ENCODE measurements at places on chromosomes 4 and X. TPM values are rescaled to one million over a fixed set of nuclear protein-coding genes. Genes with fewer than 3 reads are reported as not detected.
A peak's percentile ranks its signal among the peaks of the same experiment; 100 is the strongest.

GRCh38 chrX:136221851-136222513 is 29.2 kb downstream of the MAP7D3 start:
- no peak overlapping the region for H3K4me3 ChIP-seq
- peaks cover 65% of the 10 kb centered on the region for H3K36me3 ChIP-seq

DNA sequence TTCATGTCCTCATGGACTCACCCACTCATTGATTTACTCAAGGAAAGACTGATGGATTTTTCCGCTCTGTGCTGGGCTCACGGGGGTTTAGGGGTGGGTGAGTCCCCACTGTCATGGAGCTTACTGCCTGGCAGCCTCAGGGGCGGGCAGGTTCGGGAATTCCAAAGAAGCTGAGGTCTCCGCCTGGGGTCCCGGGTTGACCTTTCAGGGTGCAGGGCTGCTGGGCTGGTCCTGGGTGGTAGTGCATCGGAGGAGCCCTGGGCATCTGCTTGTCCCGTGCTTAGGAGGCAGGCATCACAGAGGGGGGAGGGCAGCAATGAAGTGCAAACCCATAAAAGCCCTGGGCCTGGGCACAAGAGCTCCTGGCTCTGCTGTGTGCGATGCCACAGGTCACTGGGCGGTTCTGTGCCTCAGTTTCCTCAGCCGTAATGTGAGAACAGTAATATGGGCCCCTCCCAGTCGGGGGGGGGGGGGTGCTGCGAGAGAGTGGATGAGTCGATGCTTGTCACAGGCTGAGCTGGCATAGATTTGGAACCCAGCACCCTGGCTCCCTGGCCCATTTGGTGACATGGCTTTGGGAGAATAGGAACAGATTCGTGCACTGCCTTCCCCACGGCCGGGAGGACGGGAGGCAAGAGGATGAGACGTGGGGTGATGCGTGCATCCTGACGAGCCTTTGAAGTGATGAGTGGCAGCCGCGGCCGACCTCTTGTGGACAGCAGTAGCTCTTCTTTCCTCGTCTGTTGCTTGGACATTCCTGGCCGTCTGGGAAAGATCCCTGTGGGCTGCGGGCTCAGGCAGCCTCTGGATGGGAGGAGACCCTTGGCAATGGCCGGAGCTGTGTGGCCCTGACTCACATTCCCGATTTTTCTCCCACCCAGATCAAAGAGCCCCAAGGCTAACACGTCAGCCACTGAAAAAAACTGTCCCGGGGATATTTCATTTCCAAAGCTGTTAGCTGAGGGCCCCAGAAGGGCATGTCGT is 42.0 kb downstream of the PSAPL1 start:
- H3K36me3 ChIP-seq = no peaks in the 10 kb centered on the region
- H3K27ac ChIP-seq = no peak overlapping the region
- no peak overlapping the region for H3K4me3 ChIP-seq
- no peak for DNase-seq
- no peaks in the 10 kb centered on the region for H3K27me3 ChIP-seq
- H3K4me1 ChIP-seq = no peaks in the 10 kb centered on the region

GRCh38 chr4:19694812-19695211 is 556.9 kb upstream of the SLIT2 start:
- H3K4me1 ChIP-seq = peaks cover 8% of the 10 kb centered on the region
- no peak overlapping the region for H3K27ac ChIP-seq
- no peak for DNase-seq

DNA sequence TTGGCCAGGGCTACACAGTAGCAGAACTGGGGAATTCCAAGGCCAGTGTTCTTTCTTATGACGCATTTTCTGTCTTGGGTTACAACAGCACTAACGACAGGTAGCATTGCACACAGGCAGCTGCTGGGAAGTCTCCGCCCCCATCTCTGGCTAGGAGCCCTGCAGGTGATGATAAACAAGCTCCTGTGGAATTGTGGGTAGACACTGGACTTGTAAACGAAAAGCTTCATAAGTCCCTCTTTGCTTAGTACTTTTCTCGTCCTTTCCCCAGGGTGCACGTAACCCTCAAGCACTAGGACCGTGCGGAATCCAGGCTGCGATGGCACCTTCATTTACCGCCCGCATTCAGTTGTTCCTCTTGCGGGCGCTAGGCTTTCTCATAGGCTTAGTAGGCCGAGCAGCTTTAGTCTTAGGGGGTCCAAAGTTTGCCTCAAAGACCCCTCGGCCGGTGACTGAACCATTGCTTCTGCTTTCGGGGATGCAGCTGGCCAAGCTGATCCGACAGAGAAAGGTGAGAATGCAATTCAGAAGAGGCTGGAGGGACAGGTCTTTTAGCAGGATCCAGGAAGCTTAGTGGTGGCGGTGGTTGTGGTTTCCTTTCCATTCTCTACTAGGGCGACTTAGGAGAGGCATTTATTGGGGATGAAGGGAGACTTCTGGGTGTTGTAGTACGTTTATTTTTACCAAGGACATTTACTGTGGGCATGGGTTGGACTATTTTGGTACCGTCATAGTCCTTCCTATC is at the start of gene FAAH2:
Gene FAAH2, plus strand, starts transcription at position 200 of the 745 bp plus-strand sequence. Its CDS starts 120 bp downstream, at position 320.
- H3K4me3 ChIP-seq = peak within 1 kb of the TSS; percentile 75
- no peaks in the 10 kb centered on the region for H3K36me3 ChIP-seq
- DNase-seq = peak; percentile 15
- H3K27ac ChIP-seq = peak within 1 kb of the TSS; percentile 30
- no peaks in the 10 kb centered on the region for H3K27me3 ChIP-seq

GRCh38 chr4:159204566-159204965 is 101.7 kb downstream of the RAPGEF2 start:
- H3K27me3 ChIP-seq = no peaks in the 10 kb centered on the region
- peaks cover 22% of the 10 kb centered on the region for H3K4me1 ChIP-seq
- DNase-seq = no peak
- no peak overlapping the region for H3K4me3 ChIP-seq
- H3K36me3 ChIP-seq = no peaks in the 10 kb centered on the region

DNA sequence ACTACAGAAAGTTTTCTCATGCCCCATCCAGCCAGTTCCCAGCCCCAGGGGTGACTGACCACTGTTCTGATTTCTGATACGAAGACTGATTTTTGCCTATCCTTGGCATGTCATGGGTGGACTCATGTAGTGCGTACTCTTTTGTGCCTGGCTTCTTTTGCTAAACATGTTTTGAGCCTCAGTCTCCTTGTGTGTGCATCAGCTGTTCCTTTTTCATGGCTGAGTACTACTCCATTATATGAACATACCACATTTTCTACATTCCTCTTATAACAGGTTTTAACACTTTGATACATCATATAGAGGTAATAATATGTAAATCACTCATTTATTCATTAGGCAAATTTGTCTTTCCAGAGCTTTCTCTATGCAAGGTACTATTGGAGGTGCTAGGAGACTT is 126.7 kb downstream of the ANAPC4 start:
- no peak for DNase-seq
- no peak overlapping the region for H3K4me3 ChIP-seq
- no peaks in the 10 kb centered on the region for H3K4me1 ChIP-seq

DNA sequence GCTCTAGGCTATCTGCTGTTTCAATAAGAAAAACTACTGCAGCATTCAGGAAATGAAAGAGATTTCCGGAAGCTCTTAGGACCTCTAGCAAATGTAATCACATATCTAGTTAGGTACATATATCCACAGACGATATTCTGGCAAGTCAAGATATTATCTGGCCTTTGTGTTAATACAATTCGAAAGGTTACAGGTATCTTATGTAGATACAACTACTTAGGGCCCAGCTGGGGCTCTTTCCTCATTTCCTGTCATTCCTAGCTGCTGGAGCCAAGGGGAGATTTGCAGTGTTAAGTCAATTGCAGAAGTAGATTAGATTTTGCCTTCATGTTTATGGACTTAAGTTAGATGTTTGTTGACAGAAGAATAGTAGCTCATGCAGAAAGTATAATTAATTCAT is 299.5 kb downstream of the ARHGAP24 start:
- no peaks in the 10 kb centered on the region for H3K27me3 ChIP-seq
- no peak overlapping the region for H3K4me3 ChIP-seq
- H3K27ac ChIP-seq = no peak overlapping the region
- DNase-seq = no peak
- peaks cover 2% of the 10 kb centered on the region for H3K36me3 ChIP-seq
- peaks cover 43% of the 10 kb centered on the region for H3K4me1 ChIP-seq

DNA sequence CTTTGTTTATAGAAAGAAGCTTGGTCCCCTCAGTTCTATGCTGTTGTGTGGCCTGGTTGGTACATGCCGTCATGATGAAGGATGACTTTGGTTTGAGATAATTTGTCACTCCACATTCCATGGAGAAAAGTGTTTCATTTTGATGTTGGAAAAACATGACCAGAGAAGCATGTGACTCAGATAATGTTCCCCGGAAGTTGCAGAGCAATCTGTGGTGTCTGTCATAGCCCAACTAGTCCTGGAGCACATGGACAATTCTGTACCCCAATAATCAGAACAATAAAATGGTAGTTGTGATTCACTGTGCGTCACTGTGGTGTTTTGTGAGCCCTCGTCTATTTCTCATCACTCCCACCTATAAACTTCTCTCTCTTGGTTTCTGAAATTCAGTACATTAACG is 85.1 kb downstream of the PDK3 start:
- DNase-seq = no peak
- H3K4me3 ChIP-seq = no peak overlapping the region
- H3K27ac ChIP-seq = no peak overlapping the region

GRCh38 chr4:10500776-10501175 is 43.5 kb upstream of the ZNF518B start:
- H3K27me3 ChIP-seq = no peaks in the 10 kb centered on the region
- no peak overlapping the region for H3K4me3 ChIP-seq
- no peaks in the 10 kb centered on the region for H3K36me3 ChIP-seq
- no peaks in the 10 kb centered on the region for H3K4me1 ChIP-seq

DNA sequence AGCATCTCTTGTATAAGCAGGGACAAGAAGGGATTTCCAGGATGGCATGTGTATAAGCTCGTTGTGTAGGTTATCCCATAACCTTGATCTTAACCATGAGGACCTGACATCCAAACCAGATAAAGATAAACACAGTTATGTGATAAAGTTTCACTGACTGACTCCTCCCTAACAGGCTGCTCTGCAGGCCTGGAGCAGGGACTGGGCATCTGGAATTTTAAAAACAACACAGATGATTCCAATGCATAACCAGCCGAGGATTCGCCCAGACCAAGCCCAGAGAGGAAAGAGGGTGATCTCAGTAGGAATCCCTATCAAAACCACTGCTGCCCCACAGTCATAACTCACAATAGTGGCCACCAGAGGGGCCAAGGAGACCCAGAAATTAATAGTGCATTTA is 22.7 kb downstream of the KLF3 start:
- H3K36me3 ChIP-seq = peaks cover 77% of the 10 kb centered on the region
- H3K4me3 ChIP-seq = no peak overlapping the region
- no peak overlapping the region for H3K27ac ChIP-seq

DNA sequence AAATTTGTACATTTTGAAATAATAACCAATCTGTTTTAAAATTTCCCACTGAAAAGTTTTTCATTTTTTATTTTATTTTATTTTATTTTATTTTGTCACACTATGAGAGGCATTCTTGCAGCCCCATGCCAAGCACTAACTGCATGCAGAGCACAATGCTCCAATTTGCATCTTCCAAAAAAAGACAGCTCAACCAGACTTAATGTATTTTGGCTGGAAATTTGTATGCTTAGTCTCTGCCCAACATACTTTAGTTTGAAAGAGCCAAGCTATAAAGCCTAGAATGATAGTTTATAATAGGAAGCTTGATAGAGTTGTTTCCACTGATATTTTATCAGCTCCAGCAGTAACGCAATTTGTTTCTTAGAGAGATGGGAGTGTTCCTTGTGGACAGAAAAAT is 235.5 kb downstream of the GALNTL6 start:
- no peaks in the 10 kb centered on the region for H3K4me1 ChIP-seq
- no peaks in the 10 kb centered on the region for H3K36me3 ChIP-seq
- H3K27me3 ChIP-seq = no peaks in the 10 kb centered on the region
- no peak for DNase-seq

DNA sequence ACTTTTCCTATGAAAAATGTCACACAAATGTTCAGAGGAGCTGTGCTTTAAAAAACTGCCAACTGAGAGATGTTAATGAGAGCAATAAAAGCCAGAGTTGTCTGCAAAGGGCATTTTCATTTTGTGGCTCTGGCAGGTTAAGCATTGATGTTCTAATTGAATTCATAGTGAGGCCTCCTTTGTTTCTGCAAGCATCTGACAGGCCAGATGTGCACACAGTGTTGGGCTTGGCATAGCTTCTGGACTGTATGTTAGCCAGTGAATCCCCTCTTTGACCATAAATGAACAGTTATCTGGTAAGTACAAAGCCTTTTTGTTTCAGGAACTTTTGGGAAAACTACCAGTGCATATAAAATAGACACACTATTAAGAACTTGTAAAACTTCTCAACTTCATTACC is 81.9 kb downstream of the JADE3 start:
- H3K4me1 ChIP-seq = peaks cover 4% of the 10 kb centered on the region
- no peaks in the 10 kb centered on the region for H3K27me3 ChIP-seq
- H3K27ac ChIP-seq = no peak overlapping the region
- DNase-seq = no peak
- H3K4me3 ChIP-seq = no peak overlapping the region

GRCh38 chr4:188282471-188283232 is 143.4 kb downstream of the TRIML1 start:
- H3K27me3 ChIP-seq = no peaks in the 10 kb centered on the region
- no peak for DNase-seq
- H3K4me3 ChIP-seq = no peak overlapping the region
- no peaks in the 10 kb centered on the region for H3K36me3 ChIP-seq
- no peaks in the 10 kb centered on the region for H3K4me1 ChIP-seq
- H3K27ac ChIP-seq = no peak overlapping the region

GRCh38 chr4:23333946-23334878 is 555.6 kb downstream of the PPARGC1A start:
- no peaks in the 10 kb centered on the region for H3K4me1 ChIP-seq
- no peak overlapping the region for H3K27ac ChIP-seq
- H3K27me3 ChIP-seq = no peaks in the 10 kb centered on the region
- no peak overlapping the region for H3K4me3 ChIP-seq
- H3K36me3 ChIP-seq = no peaks in the 10 kb centered on the region
- DNase-seq = no peak

GRCh38 chrX:33178218-33178617 is 33.1 kb downstream of the DMD start:
- H3K4me1 ChIP-seq = no peaks in the 10 kb centered on the region
- H3K27me3 ChIP-seq = no peaks in the 10 kb centered on the region
- no peaks in the 10 kb centered on the region for H3K36me3 ChIP-seq
- H3K27ac ChIP-seq = no peak overlapping the region
- H3K4me3 ChIP-seq = no peak overlapping the region

- H3K36me3 ChIP-seq = no peaks in the 10 kb centered on the region
- peaks cover 41% of the 10 kb centered on the region for H3K4me1 ChIP-seq
- no peak overlapping the region for H3K4me3 ChIP-seq
- no peak for DNase-seq
Measured at GRCh38 chrX:42129022-42129940, 205.9 kb upstream of the CASK start.

The TLR7 gene
- 5.4 TPM for total RNA-seq

The SH2D1A gene
- total RNA-seq = not detected

The UVSSA gene
- total RNA-seq = 31.7 TPM

The TMPRSS11A gene
- total RNA-seq = not detected

The LARP7 gene
- total RNA-seq = 56.9 TPM

The PLAC1 gene
- not detected for total RNA-seq

Measured in activated B cell treated with CpG ODN at 0.5 μM for 24 hours (primary cell).